ENCODE measurements at places on chromosomes 6 and 20.

DNA sequence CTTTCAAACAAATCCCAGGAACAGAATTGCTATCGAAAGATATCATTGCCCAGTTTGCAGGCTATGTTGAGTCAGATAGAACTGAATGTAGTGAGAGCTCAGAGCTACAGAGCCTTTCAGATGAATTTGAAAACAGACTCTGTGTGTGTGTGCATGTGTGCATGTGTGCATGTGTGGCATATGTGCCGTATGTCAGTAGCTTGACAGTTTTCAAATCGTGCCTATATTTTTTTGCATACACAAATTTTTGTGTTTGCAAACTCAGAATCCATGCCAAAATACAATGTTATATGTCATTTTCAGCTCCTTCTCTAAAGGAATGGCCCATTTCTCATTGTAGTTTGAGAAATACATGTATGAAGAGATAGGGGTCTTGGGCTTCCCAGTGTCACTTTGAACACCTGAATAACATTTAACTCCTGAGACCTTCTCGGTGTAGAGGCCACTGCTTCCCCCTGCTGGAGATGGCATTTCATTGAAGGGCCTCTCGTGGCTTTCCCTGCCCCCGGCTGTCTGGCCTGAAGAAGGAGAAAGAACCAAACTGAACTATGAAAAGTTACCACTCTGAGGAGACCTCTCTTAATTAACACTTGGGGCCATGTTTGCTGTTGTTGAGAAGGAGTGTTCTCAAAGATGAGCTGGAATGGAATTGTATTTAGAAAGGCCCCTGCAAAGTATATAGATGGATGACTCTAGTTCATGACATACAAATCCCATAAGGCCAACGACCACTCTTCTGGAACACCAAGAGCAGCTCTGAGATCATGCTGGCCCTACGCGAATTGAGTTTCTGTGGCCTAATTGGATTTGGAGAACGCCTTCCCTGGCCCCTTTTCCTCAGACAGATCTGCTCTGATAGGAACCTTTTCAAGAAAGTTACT lies 58.7 kb downstream of the VAPB start:
- peaks cover 2% of the 10 kb centered on the region for H3K4me1 ChIP-seq
- H3K27me3 ChIP-seq = no peaks in the 10 kb centered on the region
- peak; percentile 16 for DNase-seq
- peaks cover 3% of the 10 kb centered on the region for H3K36me3 ChIP-seq

GRCh38 chr6:138422861-138423260 lies 18.8 kb downstream of the HEBP2 start:
- peaks cover 19% of the 10 kb centered on the region for H3K36me3 ChIP-seq
- no peaks in the 10 kb centered on the region for H3K4me1 ChIP-seq
- no peak overlapping the region for H3K4me3 ChIP-seq
- no peaks in the 10 kb centered on the region for H3K27me3 ChIP-seq
- H3K27ac ChIP-seq = no peak overlapping the region
- no peak for DNase-seq

DNA sequence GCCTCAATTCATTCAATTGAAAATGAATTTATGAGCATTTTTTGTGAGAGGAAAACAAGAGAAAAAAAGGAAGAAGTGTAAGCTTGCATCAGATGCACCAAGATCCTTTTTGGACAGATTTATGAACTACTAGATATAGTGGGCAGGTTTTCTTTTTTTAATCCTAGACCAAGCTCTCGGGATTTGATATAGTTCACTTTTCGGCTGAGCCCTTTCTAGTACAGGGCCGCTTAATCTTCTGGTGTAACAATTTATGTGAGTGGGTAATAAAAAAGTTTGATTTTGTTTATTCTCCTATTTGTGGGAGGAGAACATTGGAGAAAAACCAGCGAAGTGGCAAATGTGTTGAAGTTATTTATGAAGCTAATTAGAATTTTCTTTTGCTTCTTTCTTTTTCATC lies 538.0 kb downstream of the UTRN start:
- no peaks in the 10 kb centered on the region for H3K27me3 ChIP-seq
- no peak overlapping the region for H3K27ac ChIP-seq
- H3K4me3 ChIP-seq = no peak overlapping the region
- no peak for DNase-seq
- peaks cover 15% of the 10 kb centered on the region for H3K36me3 ChIP-seq
- H3K4me1 ChIP-seq = no peaks in the 10 kb centered on the region

DNA sequence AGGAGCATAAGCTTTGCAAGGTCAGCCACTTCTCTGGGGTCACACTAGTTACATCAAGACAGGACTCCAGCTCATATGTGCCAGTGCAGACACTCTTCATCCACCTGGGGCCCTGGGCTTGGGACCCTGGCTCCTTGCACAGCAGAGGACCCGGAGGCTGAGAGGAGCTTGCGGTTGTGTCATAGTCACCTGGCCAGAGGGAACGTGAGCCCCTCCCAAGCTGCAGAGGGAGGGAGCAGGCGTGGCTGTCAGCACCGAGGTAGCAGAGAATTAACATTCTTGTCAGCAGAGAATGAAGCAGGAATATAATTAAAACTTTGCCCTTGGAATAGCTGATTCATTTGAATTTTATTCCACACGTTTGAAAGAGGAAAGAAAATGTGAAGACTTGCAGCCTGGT lies 36.8 kb downstream of the BCAS4 start:
- H3K27me3 ChIP-seq = no peaks in the 10 kb centered on the region
- H3K4me3 ChIP-seq = no peak overlapping the region
- peaks cover 34% of the 10 kb centered on the region for H3K36me3 ChIP-seq
- peaks cover 13% of the 10 kb centered on the region for H3K4me1 ChIP-seq

- no peak for DNase-seq
- no peaks in the 10 kb centered on the region for H3K4me1 ChIP-seq
- H3K27ac ChIP-seq = no peak overlapping the region
- H3K4me3 ChIP-seq = no peak overlapping the region
- H3K36me3 ChIP-seq = no peaks in the 10 kb centered on the region
- H3K27me3 ChIP-seq = no peaks in the 10 kb centered on the region
Observed at GRCh38 chr6:92757925-92758324, 661.4 kb downstream of the EPHA7 start.

- H3K27ac ChIP-seq = no peak overlapping the region
- DNase-seq = no peak
- H3K36me3 ChIP-seq = no peaks in the 10 kb centered on the region
- peaks cover 11% of the 10 kb centered on the region for H3K27me3 ChIP-seq
- H3K4me1 ChIP-seq = no peaks in the 10 kb centered on the region
Observed at GRCh38 chr20:48492015-48492714, 335.6 kb downstream of the PREX1 start.

- peaks cover 30% of the 10 kb centered on the region for H3K36me3 ChIP-seq
- peaks cover 8% of the 10 kb centered on the region for H3K4me1 ChIP-seq
- no peak overlapping the region for H3K27ac ChIP-seq
- no peak for DNase-seq
Observed at GRCh38 chr6:111669326-111669725, 63.6 kb upstream of the TRAF3IP2 start.

- H3K27me3 ChIP-seq = peaks cover 5% of the 10 kb centered on the region
- H3K4me1 ChIP-seq = no peaks in the 10 kb centered on the region
- DNase-seq = no peak
- H3K27ac ChIP-seq = no peak overlapping the region
Observed at GRCh38 chr20:38585404-38586180, 4.6 kb downstream of the ADIG start.
